Smooth muscle cell of the pulmonary artery (primary cell): ENCODE measurements at places on chromosomes 13 and 19. TPM values are rescaled to one million over a fixed set of nuclear protein-coding genes. Genes with fewer than 3 reads are reported as not detected.

Gene ABHD13
- total RNA-seq, result 5.9 and 7.3 TPM in 2 replicates

Gene TMEM86B
- 2.3 and 2.8 TPM in 2 replicates for total RNA-seq

Gene KLK2
- not detected in 2 replicates for total RNA-seq

Gene SLC7A1
- 31.2 and 42.2 TPM in 2 replicates for total RNA-seq

Gene OR7C1
- not detected in 2 replicates for total RNA-seq

Gene RAVER1
- total RNA-seq, result 17.3 and 27.0 TPM in 2 replicates

Gene ZNF780B
- total RNA-seq, result 13.4 and 15.6 TPM in 2 replicates
